CD4-positive, alpha-beta T cell treated with Interleukin-15 for 1 hour (primary cell): ENCODE measurements at places on chromosomes 1 and 21.

GRCh38 chr1:168042362-168042761 lies 94.4 kb downstream of the GPR161 start:
- DNase-seq = no peak

GRCh38 chr1:208423526-208423925 lies 179.3 kb upstream of the PLXNA2 start:
- no peak for DNase-seq

DNA sequence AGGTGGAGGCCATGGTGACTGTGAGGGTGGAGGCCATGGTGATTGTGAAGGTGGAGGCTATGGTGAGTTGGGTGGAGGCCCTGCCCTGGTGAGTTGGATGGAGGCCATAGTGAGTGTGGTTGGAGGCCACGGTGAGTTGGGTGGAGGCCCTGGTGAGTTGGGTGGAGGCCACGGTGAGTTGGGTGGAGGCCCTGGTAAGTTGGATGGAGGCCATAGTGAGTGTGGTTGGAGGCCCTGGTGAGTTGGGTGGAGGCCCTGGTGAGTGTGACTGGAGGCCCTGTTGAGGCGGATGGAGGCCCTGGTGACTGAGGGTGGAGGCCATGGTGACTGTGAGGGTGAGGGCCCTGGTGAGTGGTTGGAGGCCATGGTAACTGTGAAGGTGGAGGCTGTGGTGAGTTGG lies 124.9 kb upstream of the VAMP3 start:
- DNase-seq = no peak

DNA sequence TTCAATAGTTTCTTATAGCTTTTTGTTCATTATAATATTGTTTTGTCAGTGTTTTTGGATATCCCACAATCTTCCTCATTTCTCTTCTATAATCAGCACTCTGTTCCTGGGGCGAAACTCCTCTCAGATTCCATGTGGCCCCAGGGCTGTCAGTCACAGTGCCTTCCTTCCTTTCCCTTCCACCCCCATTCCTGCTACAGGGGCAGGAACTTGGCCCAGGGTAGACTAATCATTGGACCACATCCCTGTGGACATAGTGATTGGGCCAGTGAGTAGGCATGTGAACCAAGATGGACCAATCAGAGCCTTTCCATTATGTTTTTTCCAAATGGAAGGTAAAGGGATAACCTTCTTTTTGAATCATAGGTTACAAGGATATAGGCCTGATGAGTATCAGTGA lies 78.3 kb downstream of the PGM1 start:
- no peak for DNase-seq

DNA sequence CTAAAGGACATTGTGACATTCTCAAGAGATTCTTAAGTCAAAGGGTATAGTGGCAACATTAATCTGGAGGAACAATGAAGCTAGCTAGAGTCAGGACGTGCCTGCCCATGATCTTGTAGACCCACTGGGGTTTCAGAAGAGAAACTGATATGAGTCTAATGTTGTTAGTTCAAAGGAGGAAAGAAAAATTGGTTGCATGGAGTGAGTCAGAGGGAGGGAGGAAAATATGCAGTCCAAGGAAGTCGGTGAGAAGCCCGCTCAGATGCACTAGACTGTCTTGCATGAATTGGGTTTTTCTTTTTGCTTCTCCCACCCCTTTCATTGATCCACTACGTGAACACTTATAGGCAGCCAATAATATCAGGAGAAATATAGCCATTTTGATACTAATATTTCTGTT lies 53.8 kb upstream of the SYT14 start:
- DNase-seq = no peak

GRCh38 chr1:225450491-225451191 lies 22.8 kb upstream of the LBR start:
- DNase-seq = peak; percentile 58

GRCh38 chr1:167476061-167476460 lies 42.3 kb downstream of the CD247 start:
- DNase-seq = no peak

GRCh38 chr1:172900376-172900997 lies 150.3 kb downstream of the TNFSF18 start:
- DNase-seq = no peak
